Activated CD8-positive, alpha-beta memory T cell treated with anti-CD3 and anti-CD28 coated beads for 4 hours (primary cell): ENCODE measurements at places on chromosomes 5 and 9.

DNA sequence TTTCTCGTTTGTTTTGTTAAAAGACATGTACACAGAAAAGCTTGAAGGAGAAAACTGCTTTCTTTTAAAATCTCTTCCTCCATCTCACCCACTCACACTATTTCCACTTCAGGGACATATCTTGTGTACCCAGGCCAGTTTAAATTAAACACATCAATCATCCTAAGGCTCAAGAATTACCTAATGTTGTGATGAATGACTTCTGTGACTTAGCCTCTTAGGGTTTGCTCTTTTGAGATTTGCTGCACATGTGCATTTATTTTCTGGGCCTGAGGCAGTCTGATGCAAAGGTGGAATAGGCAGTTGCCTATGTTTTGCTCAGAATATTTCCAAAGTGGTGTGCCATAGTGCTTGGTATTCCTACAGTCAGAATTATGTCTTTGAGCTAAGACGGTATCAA, 439.9 kb upstream of the CHD1 start:
- no peak for DNase-seq

- no peak for DNase-seq
Measured at GRCh38 chr5:89246252-89246651, 363.3 kb upstream of the MEF2C start.

- DNase-seq = no peak
Measured at GRCh38 chr9:69190086-69190862, 16.2 kb downstream of the TJP2 start.

GRCh38 chr5:172336264-172336663, 52.7 kb upstream of the UBTD2 start:
- no peak for DNase-seq

DNA sequence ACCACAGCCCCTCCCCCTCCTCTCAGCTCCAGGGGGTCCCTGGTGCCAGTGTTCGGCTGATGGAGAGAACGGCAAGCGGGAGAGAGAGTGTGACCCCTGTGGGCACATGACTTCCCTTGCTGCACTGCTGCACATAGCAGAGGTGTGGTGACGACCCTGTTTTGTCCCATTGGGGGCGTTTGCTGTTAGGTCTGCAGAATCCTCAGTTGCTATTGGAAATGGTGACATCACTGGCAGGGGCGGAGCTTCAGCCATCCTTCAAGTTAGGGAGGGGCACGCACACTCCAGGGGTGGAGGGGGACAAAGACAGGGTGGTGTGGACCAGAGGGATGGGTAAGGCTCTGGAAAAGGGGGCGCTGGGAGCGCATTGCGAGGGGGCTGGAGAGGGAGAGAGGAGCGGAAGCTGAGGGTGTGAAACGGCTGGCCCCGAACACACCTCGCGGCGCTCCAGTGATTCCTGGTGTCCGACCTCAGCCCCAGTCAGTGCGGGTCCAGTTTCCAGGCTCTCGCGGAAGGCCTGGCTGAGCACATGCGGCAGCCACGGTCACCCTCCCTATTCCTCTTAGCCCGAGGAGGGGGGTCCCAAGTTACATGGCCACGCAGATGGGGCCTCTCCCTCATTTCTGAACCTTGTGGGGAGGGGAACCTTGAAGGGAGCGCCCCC, 764 bp upstream of the GRIN1 start:
- DNase-seq = no peak

- no peak for DNase-seq
Measured at GRCh38 chr5:42994246-42994554, 45.9 kb downstream of the ANXA2R start.
